ENCODE measurements at places on chromosomes 5 and 9. TPM values are rescaled to one million over a fixed set of nuclear protein-coding genes. Genes with fewer than 3 reads are reported as not detected.

DNA sequence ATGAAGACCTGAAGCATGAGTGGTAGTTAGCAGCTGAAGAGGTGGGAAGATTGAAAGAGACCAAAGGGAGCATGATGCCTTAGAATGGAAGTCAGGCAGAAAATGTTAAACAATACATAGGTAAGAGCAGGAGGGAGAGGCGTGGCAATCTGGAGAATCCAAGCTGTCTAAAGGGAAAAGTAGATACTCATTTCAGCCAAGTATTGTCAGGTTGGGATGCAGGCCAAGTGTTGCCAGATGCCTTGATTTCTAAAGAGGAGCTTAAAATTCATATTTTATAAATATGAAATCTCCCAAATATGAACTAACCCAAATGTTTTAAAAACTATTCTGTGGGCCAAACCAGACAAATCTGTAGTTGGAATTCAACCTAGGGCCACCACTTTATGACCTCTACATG lies 4.2 kb downstream of the PAM start:
- no peak overlapping the region for H3K27ac ChIP-seq
- H3K27me3 ChIP-seq: peaks cover 3% of the 10 kb centered on the region
- no peaks in the 10 kb centered on the region for H3K36me3 ChIP-seq
- peaks cover 5% of the 10 kb centered on the region for H3K4me1 ChIP-seq

DNA sequence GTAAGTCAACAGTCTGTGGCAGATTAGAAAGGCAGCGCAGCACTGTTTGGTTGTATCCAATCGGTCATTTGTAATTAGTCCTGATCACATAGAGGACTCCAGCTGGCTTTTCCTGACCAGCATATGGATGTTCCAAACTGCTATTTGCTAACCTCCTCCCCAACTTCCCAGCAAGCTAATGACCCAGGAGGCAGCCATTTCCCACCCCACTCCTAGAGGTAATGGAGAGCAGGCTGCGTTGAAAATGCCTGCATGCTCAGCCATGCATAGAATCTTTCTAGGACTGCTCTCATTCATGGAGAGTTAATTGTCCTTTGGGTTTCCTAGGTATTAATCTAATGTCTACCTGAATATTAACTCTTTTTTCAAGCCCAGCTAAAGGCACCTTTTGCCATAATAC lies 850.6 kb upstream of the WWC1 start:
- DNase-seq: no peak
- H3K27ac ChIP-seq: no peak overlapping the region
- no peaks in the 10 kb centered on the region for H3K36me3 ChIP-seq
- no peak overlapping the region for H3K4me3 ChIP-seq

GRCh38 chr9:8890695-8891094 lies 1091.1 kb upstream of the DMAC1 start:
- H3K36me3 ChIP-seq: no peaks in the 10 kb centered on the region
- no peaks in the 10 kb centered on the region for H3K27me3 ChIP-seq
- DNase-seq: no peak
- H3K4me1 ChIP-seq: no peaks in the 10 kb centered on the region
- H3K4me3 ChIP-seq: no peak overlapping the region
- no peak overlapping the region for H3K27ac ChIP-seq

DNA sequence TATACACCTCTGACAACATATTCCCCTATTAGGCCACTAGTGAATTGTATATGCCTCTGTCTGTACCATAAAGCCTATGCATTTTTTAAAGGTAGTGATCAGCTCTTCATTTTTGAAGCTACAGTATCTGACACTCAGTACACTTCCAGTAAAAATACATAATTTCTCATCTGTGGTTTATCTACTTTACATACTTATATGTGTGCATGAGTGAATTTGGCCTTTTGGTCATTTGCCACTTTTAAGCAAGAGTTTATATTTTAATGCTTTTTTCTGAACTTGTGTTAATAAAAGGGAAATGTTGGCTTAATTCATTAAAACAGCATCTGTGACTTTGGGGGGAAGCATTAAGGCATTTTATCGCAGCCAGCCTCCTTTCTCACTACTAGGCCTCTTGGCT lies 47.8 kb downstream of the ST8SIA4 start:
- DNase-seq: no peak
- H3K36me3 ChIP-seq: no peaks in the 10 kb centered on the region
- H3K4me1 ChIP-seq: no peaks in the 10 kb centered on the region
- no peak overlapping the region for H3K27ac ChIP-seq
- no peak overlapping the region for H3K4me3 ChIP-seq

- H3K36me3 ChIP-seq: no peaks in the 10 kb centered on the region
- H3K27me3 ChIP-seq: no peaks in the 10 kb centered on the region
- H3K27ac ChIP-seq: no peak overlapping the region
Measured at GRCh38 chr5:1765880-1766235, 33.8 kb downstream of the MRPL36 start.

- peaks cover 30% of the 10 kb centered on the region for H3K4me1 ChIP-seq
- peak; percentile 66 for DNase-seq
- H3K36me3 ChIP-seq: no peaks in the 10 kb centered on the region
- H3K4me3 ChIP-seq: no peak overlapping the region
- H3K27me3 ChIP-seq: peaks cover 20% of the 10 kb centered on the region
- no peak overlapping the region for H3K27ac ChIP-seq
Measured at GRCh38 chr9:126611592-126612325, 2.0 kb upstream of the LMX1B start.

DNA sequence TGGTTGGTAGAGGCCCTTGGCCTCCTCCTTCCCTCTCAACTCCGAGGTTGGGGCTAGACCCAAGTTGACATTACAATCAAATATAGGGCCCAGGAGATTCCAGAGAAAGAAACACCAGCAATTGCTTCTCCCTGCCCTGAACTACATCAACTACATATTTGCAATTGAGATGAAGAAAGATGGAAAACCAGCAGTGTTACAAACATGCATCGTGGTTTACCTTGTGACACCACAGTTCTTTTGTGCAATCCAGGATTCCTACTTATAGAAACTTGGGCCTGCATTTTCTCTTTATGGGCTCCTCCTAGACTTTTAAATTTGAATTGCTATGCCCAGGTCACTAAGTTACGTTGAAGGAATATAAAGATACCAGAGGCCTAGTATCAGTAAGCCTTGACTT lies 126.7 kb downstream of the DCP2 start:
- H3K4me3 ChIP-seq: no peak overlapping the region
- no peaks in the 10 kb centered on the region for H3K27me3 ChIP-seq
- no peak overlapping the region for H3K27ac ChIP-seq

DNA sequence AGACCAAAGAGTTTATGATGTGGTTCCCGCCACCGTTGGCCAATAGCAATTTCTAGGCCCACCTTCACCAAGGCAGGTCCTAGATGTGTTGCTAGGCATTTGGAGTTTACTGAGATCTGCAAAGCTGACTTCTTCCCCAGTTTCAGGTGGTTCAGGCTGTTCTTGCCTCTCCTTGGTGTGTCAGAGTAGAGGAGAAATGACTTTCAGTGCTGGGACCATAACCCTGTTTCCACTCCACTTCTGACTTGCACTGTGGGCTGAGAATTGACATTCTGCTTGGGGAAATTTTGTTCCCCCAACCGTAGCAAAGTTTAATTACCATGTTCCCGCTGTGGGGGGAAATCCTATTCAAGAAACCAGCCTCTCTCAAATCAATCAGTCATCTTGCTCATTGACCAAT lies 128.0 kb upstream of the GABRP start:
- no peaks in the 10 kb centered on the region for H3K4me1 ChIP-seq
- DNase-seq: no peak
- no peaks in the 10 kb centered on the region for H3K27me3 ChIP-seq
- H3K27ac ChIP-seq: no peak overlapping the region
- H3K4me3 ChIP-seq: no peak overlapping the region
- H3K36me3 ChIP-seq: no peaks in the 10 kb centered on the region

The ZNF366 gene
- total RNA-seq: 1.0 TPM

- DNase-seq: no peak
- H3K4me3 ChIP-seq: no peak overlapping the region
- H3K36me3 ChIP-seq: no peaks in the 10 kb centered on the region
- no peaks in the 10 kb centered on the region for H3K27me3 ChIP-seq
- H3K27ac ChIP-seq: no peak overlapping the region
Measured at GRCh38 chr5:1743769-1744085, 55.9 kb downstream of the MRPL36 start.

DNA sequence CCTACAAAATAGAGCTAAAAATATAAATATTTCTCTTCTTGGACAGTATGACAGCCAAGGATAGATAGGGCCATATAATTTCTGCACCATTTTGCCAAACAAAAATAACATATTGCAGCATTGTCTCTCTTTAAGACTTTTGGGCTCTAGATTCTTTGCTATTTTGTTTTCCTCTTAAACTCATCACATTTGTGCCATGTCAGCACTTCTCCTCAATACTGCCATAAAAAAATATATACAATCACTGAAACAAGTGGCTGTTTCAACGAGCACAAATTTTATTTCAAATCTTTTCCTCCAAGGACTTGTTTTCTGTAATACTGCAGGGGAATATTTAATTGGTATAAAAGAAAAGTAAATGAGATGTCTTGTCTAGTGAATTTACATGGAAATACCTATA lies 1570.0 kb upstream of the NUDT12 start:
- no peaks in the 10 kb centered on the region for H3K36me3 ChIP-seq

GRCh38 chr9:69379270-69379982 lies 54.4 kb downstream of the ENTREP1 start:
- DNase-seq: no peak
- H3K36me3 ChIP-seq: no peaks in the 10 kb centered on the region
- no peaks in the 10 kb centered on the region for H3K4me1 ChIP-seq
- H3K27ac ChIP-seq: no peak overlapping the region
- no peaks in the 10 kb centered on the region for H3K27me3 ChIP-seq

- no peak overlapping the region for H3K27ac ChIP-seq
- H3K4me3 ChIP-seq: no peak overlapping the region
- no peaks in the 10 kb centered on the region for H3K27me3 ChIP-seq
Measured at GRCh38 chr9:84442712-84443111, 102.2 kb upstream of the SLC28A3 start.

The TRPM6 gene
- 0.67 TPM for total RNA-seq

- H3K27me3 ChIP-seq: no peaks in the 10 kb centered on the region
- no peak overlapping the region for H3K4me3 ChIP-seq
- no peak overlapping the region for H3K27ac ChIP-seq
Measured at GRCh38 chr9:27340961-27341511, 44.1 kb upstream of the EQTN start.

DNA sequence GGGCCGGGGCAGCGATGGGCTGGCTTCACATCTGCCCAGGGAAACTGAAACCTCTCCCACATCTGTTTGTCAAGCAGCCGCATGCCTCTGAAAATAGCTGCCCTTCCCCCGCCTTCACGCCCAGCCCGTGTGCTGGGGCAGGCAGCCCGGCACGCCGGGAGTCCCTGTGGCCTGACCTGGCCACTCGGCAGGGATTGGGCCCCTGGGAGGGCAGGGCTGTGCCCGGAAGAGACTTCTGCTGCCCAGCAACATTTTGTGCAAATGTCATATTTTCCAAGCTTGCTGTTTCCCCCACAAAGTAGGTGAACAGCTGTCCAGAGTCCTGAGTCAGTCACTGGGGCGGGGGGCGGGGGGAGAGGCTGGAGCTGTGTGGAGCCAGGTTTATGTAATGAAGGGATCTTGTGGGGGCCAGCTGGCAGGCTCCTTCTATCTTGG lies 8.2 kb downstream of the COL27A1 start:
- H3K27me3 ChIP-seq: no peaks in the 10 kb centered on the region
- H3K4me1 ChIP-seq: peaks cover 14% of the 10 kb centered on the region
- peak; percentile 61 for DNase-seq
- no peaks in the 10 kb centered on the region for H3K36me3 ChIP-seq
- no peak overlapping the region for H3K4me3 ChIP-seq
- H3K27ac ChIP-seq: peak overlapping the region; percentile 85

DNA sequence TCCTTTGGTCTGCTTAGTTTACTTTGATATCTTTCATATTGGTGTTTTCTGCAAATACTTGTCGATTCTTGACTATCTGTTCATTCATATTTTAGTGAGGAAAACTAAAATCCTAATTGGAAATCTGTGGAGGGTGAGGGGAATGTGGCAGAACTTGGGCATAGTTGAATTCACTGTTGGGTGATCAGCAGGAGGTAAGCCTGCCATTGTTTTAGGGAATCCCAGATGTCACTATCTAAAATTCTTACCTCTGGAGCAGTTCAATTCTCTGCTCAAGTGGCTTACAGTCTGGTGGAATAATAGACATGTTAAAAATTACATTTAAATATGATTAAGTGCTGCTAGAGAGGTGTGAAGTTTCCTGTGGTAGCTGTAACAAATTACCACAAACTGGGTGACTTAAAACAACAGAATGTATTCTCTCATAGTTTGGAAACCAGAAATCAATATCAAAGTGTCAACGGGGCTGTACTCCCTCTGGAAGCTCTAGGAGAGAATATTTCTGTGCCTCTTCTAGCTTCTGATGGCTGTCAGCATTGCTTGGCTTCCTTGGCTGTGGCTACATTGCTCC lies 90.3 kb upstream of the GCNT4 start:
- no peak overlapping the region for H3K4me3 ChIP-seq
- no peak for DNase-seq
- no peaks in the 10 kb centered on the region for H3K36me3 ChIP-seq
- no peak overlapping the region for H3K27ac ChIP-seq
- no peaks in the 10 kb centered on the region for H3K4me1 ChIP-seq

The FAM221B gene
- not detected for total RNA-seq

The PAEP gene
- not detected for total RNA-seq

The OR2K2 gene
- total RNA-seq: not detected

GRCh38 chr5:112895682-112896081 lies 26.3 kb downstream of the REEP5 start:
- H3K4me1 ChIP-seq: peaks cover 2% of the 10 kb centered on the region
- no peak for DNase-seq
- H3K36me3 ChIP-seq: peaks cover 7% of the 10 kb centered on the region

GRCh38 chr5:35212122-35212982 lies 17.9 kb downstream of the PRLR start:
- DNase-seq: no peak
- no peak overlapping the region for H3K27ac ChIP-seq
- no peaks in the 10 kb centered on the region for H3K27me3 ChIP-seq
- H3K4me1 ChIP-seq: no peaks in the 10 kb centered on the region
- no peaks in the 10 kb centered on the region for H3K36me3 ChIP-seq
- no peak overlapping the region for H3K4me3 ChIP-seq

DNA sequence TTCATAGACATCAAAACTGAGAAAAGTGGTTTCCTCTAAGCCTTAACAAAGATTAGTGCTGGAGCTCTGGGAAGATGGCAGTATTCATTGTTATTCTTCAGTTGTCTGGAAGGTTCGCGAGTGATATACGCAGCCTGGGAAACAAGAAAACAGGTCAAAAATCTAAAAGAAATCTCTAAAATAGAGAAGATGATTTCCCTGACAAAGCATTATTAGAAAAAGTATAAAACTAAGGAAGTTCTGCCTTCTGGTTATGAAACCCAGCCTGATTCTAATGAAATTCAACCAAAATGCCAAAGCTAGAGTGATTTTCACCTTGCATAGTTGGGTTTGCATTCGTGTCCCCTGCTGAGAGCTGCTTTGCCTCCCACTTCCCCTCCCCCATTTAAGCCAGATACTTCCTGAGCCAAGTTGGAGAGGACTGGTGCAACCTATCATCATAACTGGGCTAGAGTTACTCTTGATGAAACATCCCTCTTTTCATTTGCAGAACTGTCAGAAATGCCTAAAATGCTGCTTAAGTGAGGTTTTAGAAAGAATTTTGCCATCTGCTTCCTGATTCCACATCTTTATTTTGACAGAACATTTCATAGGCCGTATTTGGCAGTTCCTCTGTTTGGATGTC lies 48.4 kb downstream of the NDFIP1 start:
- H3K36me3 ChIP-seq: no peaks in the 10 kb centered on the region
- H3K27me3 ChIP-seq: no peaks in the 10 kb centered on the region
- no peak overlapping the region for H3K27ac ChIP-seq
- DNase-seq: no peak
- no peaks in the 10 kb centered on the region for H3K4me1 ChIP-seq
